Activated CD8-positive, alpha-beta memory T cell treated with anti-CD3 and anti-CD28 coated beads for 4 hours (primary cell): ENCODE measurements at places on chromosomes 7 and 10.

DNA sequence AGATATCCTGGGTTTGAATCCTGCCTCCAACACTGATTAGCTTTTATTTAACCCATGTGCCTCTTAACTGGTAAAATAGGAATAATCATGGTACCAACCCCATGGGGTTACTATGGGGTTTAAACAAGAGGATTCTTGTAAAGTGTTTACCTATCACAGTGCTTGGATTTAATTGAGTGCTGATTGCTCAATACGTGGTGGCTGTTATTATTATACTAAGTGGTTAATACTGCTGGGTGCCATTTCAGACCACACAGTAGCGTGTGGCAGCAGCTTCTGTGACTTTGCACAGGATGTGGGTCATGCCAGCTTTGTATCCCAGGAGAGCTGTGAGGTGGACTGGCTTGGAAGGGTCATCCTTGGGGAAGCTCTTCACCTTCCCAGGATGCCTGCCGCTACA, 177.2 kb downstream of the SEC23IP start:
- no peak for DNase-seq

GRCh38 chr7:156735851-156736250, 95.3 kb downstream of the RNF32 start:
- no peak for DNase-seq

DNA sequence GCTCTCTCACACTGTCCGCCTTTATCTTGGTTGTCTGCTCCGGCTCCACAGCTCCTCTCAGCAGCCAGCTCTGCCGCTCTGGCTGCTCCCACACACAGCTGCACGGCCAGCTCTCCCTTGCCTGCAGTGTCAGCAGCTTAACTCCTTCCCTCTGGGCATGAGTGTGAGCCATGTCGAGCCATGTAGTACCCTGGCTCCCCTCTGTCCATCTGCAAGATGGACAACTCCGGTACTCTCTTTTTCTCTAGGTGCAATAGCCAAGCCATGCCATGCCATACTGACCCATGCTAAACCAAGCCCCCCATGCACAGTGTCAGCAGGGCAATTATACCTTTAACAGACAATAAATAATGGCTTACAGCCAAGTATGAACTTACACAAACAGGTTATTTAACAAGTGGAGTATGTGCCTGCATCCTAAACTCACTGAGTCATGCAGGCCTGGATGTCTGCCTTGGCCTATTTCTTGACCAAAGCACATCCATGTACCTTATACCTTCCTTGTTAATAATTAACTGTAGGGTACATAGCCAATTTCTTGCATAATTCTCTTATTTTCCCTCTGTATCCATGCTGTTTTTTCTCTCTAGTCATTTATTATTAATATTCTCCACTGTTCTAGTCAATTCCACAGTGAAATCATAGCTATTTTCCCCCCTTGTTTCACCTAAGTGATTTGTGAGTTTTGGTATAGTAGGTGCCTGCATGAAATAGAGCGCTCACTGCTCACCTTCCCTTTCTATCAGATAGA, 170.9 kb downstream of the CDK14 start:
- no peak for DNase-seq

GRCh38 chr10:78927257-78927995, 141.3 kb upstream of the ZMIZ1 start:
- DNase-seq, result no peak

DNA sequence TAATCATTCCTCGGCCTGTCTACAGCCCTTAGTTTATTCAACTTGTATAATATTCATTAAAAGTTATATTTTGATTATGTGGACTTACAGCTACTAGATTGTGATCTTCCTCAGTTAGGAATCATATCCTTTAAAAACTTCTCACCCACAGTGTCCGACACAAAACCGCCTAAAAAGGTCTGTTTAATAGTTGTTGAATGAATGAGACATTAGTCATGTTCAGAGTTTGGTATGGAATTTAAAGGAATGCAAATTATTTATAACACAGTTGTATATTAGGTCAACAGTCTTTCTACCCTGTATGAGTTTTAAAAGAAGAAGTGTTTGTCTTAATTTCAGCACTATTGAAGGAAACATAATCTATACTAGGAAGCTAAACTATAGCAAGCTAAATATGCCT, 390.0 kb downstream of the ARL4A start:
- DNase-seq, result no peak

DNA sequence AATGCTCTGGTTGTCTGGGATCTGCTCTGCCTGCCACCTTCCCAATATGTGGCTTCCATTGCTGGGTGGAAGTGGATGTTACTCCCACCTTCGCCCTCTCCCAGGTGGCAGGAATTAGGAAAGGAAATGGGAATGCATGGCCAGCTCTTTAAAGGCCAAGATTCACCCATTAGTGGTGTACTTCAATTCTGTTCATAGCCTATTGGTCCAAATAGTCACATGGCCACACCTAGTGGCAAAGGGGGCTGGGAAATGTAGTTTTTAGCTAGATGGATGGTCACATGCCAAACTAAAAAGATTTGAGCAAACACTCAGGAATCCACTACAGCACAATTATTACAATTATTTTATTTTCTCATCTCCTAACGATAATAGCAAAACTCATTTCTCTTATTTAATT, 135.1 kb downstream of the NPY start:
- no peak for DNase-seq

DNA sequence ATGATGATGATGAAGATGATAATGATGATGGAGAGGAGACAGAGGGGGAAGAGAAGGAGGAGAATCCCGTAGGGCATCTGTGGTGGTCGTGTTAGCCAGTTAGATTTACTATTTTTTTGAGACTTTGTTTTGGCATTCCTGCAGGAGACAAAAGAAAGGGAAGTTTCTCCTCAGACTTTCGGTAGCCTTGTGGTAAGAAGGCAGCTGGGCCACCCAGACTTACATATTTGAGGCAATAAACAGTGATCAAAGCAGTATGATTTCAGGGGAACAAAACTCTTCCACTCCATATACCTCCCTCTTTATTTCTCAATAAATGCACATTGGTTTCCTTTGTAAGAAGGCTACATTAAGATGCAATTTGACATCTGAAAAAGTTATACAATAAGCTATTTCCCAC, 32.4 kb upstream of the BICC1 start:
- no peak for DNase-seq

- DNase-seq, result no peak
These were observed 59.8 kb upstream of the ZNRF2 start for GRCh38 chr7:30224511-30225062.

GRCh38 chr7:28329661-28330363, 82.5 kb upstream of the CREB5 start:
- peak; percentile 5 for DNase-seq

DNA sequence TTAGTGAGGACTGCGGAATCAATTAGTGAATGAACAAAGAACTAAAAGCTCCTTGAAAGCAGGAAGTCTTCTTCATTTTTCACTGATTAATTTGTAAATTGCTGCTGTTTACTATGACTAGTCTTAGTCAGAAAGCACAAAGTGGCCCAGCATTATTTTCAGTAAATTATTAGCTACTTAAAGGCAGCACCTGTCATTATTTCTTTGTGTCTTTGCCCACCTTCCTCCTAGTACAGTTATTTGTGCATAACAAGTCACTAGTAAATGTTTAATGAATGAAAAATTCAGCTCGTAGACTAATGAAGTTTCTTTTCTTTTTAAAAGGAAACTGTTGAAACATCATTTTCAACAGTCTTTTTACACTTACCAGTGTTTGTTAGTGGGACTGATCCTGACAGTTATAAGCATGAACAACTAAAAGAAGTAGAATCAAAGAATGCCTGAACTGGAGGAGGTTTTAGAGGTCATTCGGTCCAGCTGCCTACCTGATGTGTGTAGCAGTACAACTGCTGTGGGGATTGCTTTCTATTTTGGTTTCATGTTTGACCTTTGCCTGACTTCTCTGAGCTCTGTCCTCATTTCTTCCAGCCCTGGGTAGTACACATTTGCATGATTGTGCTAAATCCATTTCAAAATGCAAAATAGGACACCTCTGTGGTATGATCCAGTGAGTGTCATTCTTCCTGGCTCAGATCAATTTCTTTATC, 140.0 kb upstream of the PHYHIPL start:
- DNase-seq, result no peak

- no peak for DNase-seq
These were observed 127.1 kb downstream of the CREB5 start for GRCh38 chr7:28539289-28539981.

GRCh38 chr7:122463631-122464030, 159.1 kb upstream of the FEZF1 start:
- no peak for DNase-seq

DNA sequence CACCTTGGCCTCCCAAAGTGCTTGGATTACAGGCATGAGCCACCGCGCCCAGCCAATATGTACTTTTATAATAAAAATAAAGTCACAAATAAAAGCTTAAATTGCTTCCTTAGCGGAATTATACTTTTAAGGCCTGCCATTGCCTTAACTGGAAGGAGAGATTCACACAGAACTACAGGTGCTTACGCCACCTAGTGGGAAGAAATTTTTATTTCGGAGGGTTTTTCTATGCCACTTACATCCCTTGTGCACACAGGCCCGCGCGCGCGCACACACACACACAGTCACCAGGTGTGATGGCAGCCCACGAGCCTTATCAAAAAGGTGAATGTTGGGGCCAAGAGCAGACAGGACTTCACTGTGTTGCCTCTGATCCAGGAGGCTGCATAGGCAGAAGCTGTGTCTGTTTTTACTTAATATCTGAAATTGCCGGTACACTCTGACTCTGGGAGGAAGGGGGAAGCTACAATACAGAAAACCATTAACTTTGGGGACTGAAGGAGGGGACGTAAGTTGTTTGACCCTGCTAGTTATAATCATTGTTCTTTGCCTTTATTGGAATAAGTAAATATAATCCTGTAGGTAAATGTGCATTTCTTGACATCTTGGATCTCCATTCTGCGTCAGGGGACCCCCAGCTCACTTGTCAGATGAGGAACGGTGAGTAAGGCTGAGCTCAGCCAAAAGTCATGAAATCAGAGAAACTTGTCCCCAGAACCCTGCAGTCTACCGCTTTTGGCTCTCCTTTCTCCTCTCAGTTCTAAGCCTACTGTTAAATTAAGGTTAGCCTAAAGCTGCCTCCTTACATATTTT, 87.1 kb downstream of the SLC16A9 start:
- no peak for DNase-seq

DNA sequence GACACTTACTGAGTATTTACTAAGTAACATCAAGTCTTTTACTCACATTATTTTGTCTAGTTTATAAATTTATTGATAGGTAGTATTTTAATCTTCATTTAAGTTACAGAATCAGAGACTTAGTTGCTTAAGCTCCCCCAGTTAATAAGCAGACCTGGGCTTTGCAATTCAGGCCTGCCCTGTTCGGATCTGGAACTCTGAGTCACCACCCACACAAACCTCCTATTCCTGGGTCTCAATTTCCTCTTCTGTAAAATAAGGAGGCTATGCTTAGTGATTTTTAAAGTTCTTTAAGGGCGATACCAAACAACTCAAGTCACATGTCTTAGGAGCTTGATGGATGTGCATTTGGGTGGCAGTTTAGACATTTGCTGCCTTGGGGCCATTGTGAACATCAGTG, 3.5 kb upstream of the MGAM start:
- no peak for DNase-seq

DNA sequence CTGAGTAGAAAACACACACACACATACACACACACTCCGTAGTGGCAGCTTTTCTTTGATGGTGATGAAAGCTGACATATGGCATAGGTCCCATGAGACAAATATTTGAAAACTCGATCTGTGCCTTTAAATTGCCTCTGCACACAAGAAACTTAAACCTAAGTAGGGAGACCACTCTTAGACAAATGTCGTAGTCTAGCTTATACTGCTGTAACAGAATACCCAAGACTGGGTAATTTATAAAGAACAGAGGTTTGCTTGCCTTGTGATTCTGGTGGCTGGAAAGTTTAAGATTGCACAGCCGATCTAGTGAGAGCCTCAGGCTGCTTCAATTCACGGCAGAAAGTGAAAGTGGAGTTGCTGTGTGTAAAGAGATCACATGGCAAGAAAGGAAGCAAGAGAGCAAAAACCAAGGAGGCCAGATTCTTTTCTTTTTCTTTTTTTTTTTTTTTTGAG, 489.4 kb upstream of the SORCS1 start:
- DNase-seq, result no peak

DNA sequence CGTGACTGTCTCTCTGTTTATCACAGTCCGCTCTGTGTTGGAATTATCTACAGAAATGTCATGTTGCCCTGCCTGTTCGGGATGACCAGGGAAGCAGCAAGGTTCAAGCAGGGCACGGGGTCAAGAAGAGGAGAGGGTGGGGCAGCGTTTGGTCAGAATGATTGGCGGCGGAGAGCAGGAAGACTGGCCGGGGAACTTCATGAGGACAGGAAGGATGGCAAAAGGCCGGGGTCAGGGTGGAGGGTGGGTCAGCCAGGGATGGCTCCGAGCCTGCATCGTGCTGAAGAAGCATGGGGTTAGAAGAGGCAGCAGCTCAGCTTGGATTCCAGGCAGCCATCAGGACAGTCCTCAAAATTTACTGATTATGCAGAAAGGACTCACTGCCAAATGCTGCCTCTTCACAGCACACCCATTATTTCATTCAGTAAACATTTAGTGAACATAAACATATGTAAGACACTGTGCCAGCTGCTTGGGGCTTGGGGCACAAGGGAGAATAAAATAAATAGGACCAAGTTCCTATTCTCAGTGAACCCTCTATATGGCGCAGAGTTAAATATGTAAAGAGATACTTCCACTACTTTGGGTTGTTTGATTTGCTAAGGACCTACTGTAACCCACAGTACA, 42.8 kb downstream of the WNT2 start:
- no peak for DNase-seq

GRCh38 chr10:104104418-104104817, 17.6 kb upstream of the SFR1 start:
- DNase-seq, result no peak
